HEK293T (cell line): ENCODE measurements at places on chromosomes 13 and 19.

DNA sequence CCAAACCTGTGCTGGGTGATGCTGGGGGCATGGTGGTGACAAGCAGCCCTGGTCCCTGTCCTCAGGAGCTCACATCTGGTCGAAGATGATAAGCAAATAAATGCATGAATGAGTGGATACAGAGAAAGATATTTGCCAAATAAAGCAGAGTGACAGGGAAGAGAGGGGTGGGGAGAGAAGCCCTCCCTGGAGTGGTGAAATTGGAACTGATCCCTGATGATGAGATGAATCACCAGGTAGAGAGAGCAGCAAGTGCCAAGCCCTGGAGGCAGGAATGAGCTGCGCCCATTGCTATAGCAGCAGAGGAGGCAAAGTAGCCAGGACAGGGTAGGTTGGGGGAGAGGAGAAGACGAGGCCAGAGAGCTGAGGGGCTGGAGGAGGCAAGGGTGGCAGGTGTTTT lies 13.7 kb downstream of the FXYD5 start:
- DNase-seq, result no peak

DNA sequence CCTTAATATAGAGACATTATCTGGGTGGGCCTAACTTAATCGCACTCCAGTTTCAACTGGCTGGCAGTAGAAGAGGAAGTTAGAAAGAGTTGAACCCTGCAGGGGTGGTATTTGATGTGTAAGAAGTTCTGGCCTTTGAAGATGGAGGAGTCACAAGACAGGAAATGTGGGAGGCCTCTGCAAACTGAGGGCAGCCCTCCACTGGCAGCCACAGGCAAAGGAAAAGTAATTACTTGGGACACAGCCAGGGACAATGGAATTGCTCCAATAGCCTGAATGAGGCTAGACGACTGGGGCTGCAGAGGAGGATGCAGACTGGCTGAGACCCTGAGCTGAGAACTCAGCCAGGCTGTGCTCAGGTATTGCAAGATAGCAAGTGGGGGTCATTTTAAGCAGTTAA lies 703.3 kb upstream of the ARGLU1 start:
- no peak for DNase-seq

DNA sequence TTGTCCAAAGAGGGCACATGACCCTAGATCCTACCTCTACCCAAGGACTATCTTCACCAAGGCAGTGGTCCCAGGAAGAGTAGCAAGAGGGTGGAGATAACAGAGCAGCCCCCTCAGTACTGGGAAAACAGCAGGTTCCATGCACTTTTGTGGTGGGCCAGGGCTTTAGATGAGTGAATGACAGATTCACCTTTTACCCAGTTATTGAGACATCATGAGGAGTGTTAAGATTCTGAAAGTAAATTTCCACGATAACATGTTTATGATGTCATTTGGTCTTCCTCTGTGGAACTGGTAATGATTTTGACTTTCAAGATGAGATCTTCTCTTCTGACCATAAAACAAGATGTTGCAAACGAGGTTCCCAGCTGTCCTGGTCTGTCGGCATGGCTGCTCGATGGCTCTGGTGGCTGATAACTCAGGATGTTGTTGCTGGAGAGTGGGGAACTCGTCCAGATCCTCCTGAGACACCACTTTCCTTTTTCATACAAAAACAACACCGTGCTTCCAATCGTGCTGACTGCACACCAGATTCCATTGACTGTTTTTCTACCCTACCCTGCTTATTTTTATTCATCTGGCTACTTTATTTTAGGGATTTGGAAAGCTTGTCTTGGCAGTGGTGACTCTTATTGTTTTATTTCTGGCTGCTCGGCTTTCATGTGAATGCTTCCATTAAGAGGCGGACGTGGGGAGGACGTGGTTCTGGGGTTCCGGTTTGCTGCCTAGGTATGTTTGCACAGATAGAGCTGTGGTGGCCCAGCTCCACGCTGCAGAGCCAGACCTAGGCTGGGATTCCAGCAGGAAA lies 88.5 kb downstream of the LRCH1 start:
- no peak for DNase-seq

- peak; percentile 19 for DNase-seq
Observed at GRCh38 chr19:29329460-29330134, 116.6 kb upstream of the UQCRFS1 start.

GRCh38 chr13:83221813-83222241 lies 660.4 kb downstream of the SLITRK1 start:
- DNase-seq, result no peak

- no peak for DNase-seq
Observed at GRCh38 chr13:27896726-27897125, 23.1 kb upstream of the PDX1 start.

- no peak for DNase-seq
Observed at GRCh38 chr13:36343766-36344165, 2.4 kb downstream of the SPART start.
